ENCODE measurements at places on chromosomes 11 and 22.

- DNase-seq, result no peak
These were observed 669.9 kb downstream of the BRD1 start for GRCh38 chr22:49157529-49158339.

DNA sequence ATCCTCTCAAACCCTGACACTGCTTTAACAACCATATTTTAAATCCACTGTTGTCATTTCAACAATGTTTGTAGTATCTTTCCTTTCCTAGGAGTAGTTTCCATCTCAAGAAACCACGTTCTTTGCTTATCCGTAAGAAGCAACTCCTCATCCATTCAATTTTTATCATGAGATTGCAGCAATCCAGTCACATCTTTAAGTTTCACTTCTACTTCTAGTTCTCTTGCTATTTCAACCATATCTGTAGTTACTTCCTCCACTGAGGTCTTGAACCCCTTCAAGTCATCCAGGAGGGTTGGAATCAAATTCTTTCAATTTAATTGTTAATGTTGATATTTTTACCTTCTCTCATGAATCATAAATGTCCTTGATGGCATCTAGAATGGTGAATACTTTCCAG, 22.4 kb downstream of the CCDC82 start:
- no peak for DNase-seq

DNA sequence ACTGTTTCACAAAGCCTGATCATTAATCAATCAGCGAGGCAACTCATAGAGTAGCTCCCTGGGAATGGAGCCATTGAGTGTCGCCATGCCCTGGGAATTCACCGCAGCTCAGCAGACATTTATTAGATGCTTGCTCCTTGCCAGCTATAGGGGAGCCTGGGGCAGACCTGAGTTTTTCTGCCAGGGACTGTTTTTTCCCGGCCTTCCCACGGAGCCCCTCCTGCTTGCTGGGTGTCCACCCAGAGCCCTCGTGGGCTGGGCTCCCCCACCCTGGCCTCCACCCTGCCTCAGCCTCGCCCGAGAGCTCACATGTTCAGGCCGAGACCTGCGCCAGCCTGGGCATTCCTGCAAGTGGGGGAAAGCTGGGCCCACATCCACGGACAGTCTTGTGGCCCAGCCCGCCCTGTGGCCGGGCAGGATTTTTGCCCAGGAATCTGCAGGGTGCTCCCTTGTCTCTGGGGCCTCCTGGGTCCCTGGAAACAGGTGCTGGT, 64.9 kb downstream of the SMIM38 start:
- no peak for DNase-seq

GRCh38 chr11:7982582-7983119, 4.5 kb upstream of the EIF3F start:
- no peak for DNase-seq

DNA sequence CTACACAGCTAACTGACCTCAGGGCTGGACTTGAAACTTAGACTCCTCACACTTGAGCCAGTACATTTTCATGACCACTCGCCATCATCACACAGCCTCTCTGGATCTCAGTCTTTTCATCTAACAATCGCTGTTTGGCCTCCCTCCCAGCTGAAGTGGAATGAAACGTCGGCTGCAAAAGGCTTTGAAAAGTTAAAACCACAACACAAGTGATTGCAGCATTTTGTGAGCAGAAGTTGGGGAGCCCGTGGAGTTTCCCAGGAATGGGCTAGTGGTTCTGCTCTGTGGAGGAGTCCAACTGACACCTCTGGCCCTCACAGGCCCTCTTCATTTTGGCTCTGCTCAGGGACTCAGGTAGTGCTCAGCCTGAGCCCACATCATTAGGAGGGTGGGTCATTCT, 35.9 kb upstream of the TRIM29 start:
- DNase-seq, result peak; percentile 6

Data from adrenal gland (tissue), 19 donors.